Stimulated activated CD4-positive, alpha-beta T cell treated with anti-CD3 and anti-CD28 coated beads, Interleukin-4, amount 100 ng/mL, for 4 hours (primary cell): ENCODE measurements at places on chromosomes 7 and 10.

DNA sequence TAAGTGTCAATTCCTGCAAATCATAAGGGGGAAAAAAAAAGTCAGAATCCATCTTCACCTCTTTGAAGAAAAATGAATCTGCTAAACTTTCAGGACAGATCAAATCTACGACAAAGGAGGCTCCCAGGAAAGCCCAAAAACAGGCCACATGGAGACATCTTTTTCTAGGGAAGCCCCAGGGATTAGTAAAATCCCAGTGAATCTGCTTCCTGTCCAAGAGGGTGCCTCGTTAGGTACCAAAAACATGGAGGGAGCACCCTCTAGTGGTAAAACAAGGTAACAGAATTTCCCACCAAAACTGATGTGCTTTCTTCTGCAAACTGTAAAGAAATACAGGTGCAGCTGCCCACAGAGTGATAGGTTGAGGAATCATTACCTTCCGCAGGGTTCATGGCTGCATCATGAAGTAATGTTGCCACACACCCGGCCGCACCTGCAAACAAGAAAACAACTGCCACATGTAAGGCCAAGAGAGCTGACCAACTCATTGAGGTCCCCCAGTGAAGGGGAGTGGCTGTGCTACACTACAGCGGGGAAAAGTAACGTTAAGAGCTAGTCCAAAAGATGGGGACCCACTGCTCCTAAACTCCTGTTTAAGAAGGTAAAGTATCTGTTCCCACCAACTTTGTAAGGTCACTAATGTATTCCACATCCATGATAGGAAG lies 7.9 kb downstream of the SLC25A28 start:
- DNase-seq, result no peak

DNA sequence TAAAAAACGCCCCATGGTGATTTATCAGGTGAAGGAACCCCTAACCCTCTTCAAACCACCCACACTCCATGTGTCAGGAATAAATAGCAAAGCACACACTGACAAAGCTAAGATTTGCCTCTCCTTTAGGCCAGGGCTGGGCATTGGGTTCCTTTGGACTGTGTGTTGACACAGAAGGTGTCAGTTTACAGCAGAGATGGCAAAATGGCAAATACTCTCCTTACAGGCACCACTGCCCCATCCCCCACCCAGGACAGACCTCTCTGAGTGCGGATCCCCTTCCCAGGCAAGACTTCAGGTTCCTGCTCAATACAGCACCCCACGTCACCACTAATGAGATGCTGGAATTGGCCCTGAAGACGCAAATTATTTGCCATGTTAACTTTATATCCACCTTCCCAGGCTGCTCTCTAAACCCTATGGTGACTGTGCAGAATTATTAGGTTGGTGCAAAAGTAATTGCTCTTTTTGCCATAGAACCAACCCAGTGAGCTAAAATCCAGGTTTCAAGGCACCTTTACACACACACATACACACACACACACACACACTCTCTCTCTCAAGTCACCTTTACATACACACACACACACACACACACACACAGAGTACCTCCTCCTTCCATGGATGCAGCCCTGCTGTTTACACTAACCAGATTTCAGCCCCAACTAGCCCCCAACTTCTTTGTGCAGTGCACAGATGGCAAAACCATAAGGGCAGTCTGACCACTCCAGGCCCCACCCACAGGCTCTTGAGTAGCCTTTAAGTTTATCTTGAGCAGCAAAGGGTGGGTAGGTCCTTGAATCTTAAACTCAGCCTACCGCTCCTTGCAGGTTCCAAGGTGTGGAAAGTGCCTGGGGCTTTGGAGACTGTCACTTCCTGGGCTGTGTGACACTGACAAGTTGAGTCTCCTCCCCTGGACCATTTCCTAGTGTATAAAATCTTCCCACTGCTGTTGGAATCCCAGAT lies 4.0 kb upstream of the ZCCHC24 start:
- no peak for DNase-seq

GRCh38 chr7:95059842-95060313 lies 152.5 kb downstream of the PPP1R9A start:
- no peak for DNase-seq

GRCh38 chr7:136312592-136312991 lies 335.4 kb upstream of the MTPN start:
- DNase-seq, result no peak

- DNase-seq, result no peak
Measured at GRCh38 chr7:126959649-126960048, 293.1 kb downstream of the GRM8 start.

GRCh38 chr7:78601728-78602127 lies 803.2 kb downstream of the PHTF2 start:
- no peak for DNase-seq

- DNase-seq, result no peak
Measured at GRCh38 chr10:131772441-131772840, 128.4 kb upstream of the PPP2R2D start.

- peak; percentile 5 for DNase-seq
Measured at GRCh38 chr7:29239638-29240037, 45.1 kb downstream of the CHN2 start.

- no peak for DNase-seq
Measured at GRCh38 chr10:89534826-89535166, 598 bp downstream of the SLC16A12 start.

- no peak for DNase-seq
Measured at GRCh38 chr10:13505052-13505680, 23.6 kb downstream of the BEND7 start.

- no peak for DNase-seq
Measured at GRCh38 chr10:1377231-1377630, 321.0 kb downstream of the WDR37 start.

- no peak for DNase-seq
Measured at GRCh38 chr10:31520986-31521831, 202.2 kb downstream of the ZEB1 start.

GRCh38 chr7:131090188-131090587 lies 237.5 kb upstream of the MKLN1 start:
- no peak for DNase-seq

GRCh38 chr7:128986609-128987008 lies 48.9 kb downstream of the IRF5 start:
- no peak for DNase-seq

DNA sequence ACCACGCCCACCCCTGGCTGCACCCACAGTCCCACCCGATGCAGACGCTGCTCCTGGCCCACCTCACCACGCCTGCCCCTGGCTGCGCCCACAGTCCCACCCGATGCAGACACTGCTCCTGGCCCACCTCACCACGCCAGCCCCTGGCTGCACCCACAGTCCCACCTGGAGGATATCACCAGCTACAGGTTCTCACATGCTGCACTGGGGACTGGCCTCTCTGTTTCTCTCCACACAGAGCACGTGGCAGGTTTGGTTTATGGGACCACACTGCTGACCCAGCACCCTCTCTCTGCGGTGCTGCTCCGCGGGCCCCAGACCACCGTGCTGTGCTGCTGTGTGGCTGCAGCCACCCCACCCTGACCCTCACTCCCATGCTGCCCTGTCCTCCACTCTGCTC lies 120.9 kb downstream of the VIPR2 start:
- no peak for DNase-seq

GRCh38 chr10:79133416-79133815 lies 64.7 kb downstream of the ZMIZ1 start:
- no peak for DNase-seq

- DNase-seq, result no peak
Measured at GRCh38 chr7:77565917-77566316, 28.8 kb downstream of the PTPN12 start.

GRCh38 chr7:150835702-150836280 lies 16.5 kb upstream of the AOC1 start:
- DNase-seq, result no peak

DNA sequence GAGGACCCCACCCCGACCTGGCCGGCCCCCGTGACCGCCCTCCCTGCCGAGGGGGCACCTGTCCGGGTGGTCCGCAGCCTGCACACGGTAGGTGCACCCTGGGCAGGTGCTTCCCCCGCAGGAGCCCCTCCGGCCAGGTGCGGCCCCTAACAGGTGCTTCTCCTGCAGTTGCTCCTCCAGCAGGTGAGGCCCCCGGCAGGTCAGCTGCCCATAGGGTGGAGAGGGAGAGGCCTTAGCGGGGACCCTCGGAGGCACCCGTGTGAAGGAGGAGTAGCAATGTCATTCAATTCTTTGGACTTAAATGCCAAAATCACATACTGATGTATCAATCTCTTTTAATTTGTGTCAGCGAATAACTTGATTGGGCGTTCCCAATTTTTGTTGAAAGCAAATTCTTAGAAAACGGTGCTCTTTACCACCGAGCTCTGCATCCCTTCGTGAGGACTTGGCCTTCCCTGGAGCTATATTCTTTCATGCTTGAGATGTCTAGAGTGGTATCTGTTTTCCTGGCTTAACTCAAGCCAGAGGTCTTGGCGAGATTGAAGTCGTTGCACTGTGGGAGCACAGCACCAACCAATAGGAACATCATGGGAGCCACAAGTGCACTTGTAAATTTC lies 738 bp upstream of the NCAPG2 start:
- no peak for DNase-seq
